NCI-H1417 (cell line): ENCODE measurements at places on chromosomes 7 and 10.

DNA sequence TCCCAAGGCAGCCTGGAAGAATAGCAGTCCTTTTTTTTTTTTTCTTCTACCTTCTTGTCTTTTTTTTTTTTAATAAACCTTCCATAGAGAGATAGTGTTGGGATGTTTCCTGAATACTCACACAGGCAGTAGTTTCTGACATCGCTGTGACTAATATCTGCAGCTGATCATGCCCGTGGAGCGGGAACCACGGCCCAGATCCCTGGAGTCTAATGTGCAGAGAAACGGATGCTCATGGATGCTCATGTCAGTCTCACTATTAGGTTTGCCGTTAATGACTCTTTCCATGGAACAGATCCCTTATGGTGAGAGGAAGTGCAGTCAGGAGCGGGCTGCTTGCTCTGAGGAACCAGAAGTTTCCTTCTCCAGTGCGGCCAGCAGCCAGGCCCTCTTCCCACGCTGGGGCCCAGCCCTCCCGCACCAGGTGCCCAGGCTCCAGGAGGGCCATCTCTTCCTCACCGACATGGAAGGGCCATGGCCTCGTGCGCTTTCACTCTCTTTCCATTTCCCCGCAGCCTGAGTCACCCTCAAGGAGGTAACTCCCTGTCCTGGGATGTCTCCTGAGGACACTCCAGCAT, 132.5 kb downstream of the WDR37 start:
- no peak for DNase-seq

DNA sequence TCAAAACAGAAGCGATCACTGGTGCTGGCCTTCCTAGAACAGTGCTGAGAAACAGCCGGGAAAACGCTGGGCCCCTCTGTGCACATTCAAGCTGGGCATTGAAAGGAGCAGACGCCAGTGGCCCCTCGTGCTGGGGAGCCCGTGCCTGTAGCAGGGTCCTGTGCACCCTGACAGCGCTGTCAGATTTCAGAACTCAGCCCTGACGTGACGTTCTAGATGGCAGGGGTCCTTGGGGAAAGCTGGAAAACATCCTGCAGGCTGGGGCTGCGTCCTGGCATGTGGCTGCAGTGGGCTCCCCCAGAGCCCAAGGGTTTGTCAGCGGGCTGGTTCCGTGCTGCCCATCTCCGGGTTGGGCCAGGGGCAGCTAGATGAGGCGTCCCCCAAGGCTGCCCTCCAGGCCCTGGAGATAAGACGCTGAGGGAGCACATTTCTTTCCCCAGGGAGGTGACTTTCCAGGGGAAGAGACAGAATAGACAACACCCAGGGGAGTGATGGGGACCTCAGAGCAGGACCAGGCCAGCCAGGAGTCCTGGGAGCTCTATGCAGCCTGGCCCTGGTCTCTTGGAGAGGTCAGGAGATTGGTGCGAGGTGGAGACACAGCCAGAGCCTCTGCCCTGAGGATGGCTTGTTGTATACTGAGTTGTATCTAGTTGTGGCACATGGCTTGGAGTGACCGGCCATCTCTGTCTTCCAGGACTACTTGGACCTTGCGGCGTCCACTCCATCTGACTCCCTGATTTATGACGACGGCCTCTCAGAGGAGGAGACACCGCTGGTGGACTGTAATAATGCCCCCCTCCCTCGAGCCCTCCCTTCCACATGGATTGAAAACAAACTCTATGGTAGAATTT, 12.1 kb upstream of the CSGALNACT2 start:
- no peak for DNase-seq

DNA sequence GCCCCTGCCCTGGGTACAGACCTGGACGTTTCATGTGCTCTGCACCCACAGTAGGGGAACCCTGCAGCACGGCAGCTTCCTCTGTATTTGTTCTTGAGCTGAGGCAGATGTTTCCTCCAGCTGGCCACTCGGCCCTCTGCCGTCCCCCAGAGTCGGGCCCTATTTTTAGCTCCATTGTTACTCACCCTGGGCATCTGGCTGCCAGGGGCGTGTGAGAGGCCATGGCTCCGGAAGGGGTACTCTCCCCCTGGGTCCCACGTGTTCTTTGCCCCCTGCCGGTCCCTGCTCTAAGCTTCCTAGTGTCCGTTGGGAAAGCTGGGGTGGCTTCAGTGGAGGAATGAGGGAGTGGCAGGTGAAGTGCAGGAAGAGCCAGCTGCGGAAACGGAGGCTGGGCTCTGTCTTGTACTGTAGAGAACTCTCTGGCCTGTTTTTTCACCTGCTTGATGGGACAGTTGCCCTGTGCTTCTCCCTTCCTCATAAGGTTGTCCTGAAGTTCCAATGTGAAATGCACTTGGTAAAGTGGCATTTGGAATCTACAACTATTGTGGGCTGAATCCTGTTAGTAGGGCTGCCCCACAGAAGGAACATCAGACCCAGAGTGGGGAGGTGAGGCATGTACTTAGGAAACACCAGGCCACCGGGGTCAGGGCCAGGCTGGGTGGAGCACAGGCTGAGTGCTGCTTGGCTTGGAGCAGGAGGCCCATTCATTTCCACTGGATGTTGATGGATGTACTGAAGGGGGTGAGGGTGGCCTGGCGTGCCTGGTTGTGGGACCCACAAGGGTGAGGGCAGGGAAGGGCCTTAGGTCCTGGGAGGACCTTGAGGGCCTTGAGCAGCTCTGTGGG, 30.6 kb downstream of the PALD1 start:
- peak; percentile 74 for DNase-seq

- no peak for DNase-seq
Measured at GRCh38 chr7:117023325-117023854, 70.1 kb downstream of the ST7 start.

- no peak for DNase-seq
Measured at GRCh38 chr7:106074257-106074656, 37.9 kb downstream of the SYPL1 start.

GRCh38 chr10:97590748-97591495, 1.4 kb downstream of the C10orf62 start:
- no peak for DNase-seq

GRCh38 chr7:75772081-75773077, at the start of gene CCL26:
Gene CCL26 (minus strand): TSS chr7:75772211. CDS start chr7:75772176, 35 bp downstream.
- no peak for DNase-seq

DNA sequence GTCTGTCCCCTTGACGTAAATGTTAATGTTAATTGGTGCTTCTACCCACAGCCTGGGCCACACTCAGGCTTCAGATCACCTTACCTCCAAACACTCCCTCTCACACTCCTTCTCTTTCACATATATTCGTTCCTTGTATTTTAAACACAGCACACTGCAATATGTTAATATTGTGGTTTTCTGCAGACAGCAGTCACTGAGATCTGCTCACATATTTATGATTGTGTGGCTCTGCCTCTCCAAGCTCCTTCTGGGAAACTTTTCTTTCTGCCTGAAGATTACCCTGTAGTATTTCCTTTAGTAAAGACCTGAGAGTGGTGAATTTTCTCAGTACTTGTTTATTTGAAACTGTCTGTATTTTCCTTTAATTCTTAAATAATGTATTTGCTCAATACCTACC, 104.7 kb downstream of the VWC2 start:
- no peak for DNase-seq

GRCh38 chr7:40621592-40621998, 486.8 kb downstream of the SUGCT start:
- DNase-seq: no peak

GRCh38 chr10:52477305-52477704, 163.2 kb downstream of the DKK1 start:
- DNase-seq: no peak

DNA sequence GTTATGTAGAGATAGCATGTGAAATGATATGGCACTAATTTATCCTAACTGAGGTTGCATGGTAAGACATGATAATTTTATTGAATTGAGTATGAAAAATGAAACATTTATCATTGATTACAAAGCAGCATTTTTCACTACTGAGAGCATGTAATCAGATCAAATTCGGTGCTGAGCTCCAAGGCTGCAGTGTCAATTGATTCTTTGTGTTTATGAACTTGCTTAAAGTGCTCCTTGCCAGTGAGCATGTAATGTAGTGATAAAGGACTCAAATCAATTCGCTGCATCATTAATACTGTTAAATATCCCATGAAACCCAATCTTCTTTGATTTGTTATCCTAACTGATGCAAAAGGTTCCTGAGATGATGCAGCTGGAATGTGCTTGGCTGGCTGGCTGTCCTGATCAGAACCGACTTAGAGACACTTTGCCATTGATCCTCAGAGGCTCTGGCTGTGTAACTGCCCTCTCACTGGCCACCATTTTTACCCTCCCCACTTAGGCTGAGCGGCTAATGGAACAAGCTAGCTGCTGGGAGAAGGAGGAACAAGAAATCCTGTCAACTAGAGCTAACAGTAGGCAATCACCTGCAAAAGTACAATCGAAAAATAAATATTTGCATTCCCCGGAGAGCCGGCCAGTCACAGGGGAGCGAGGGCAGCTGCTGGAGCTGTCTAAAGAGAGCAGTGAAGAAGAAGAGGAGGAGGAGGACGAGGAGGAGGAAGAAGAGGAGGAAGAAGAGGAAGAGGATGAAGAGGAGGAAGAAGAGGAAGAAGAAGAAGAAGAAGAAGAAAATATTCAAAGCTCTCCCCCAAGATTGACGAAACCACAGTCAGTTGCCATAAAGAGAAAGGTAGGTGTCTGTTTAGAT, 89.8 kb upstream of the SAMD8 start:
- peak; percentile 88 for DNase-seq

DNA sequence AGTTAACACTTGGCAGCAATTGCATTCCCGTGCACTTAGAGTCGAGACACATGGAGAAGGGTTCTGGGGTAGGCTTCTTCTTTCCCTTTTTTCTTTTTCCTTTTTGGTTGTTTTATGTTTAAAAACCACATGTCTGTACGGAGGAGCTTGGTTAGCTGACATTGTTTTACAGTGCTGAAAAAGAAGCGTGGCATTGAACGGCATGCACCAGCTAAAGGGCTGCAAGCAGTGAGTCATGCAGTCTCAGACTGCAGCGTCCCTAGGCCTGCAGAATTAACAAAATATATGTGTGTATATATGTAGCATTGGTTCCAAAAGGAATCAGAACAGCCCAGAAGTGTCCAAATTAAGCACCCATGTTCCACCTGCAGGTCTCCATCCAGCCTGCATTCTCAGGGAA, 211.0 kb downstream of the TCF7L2 start:
- DNase-seq: no peak

GRCh38 chr10:70651661-70652060, 20.6 kb upstream of the ADAMTS14 start:
- DNase-seq: peak; percentile 0

- DNase-seq: no peak
Measured at GRCh38 chr10:15805395-15806058, 54.8 kb downstream of the MINDY3 start.

DNA sequence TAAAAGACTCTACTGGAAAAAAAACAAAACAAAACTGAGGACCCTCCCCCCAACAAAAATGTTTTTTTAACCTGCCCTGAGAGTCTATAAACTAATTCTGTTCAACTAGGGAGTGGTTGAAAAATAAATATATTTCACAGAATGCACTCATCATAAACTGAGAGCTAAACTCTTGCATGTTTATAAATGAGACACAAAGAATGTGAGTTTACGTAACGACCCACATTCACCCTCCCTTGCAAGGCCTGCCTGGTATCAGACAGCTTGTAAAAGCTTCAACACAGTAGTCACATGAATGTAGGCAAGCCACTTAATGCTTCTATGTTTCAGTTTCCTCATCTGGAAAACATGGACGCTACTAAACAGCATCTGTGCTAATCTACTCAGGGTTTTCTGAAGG, 50.3 kb downstream of the JAZF1 start:
- no peak for DNase-seq

DNA sequence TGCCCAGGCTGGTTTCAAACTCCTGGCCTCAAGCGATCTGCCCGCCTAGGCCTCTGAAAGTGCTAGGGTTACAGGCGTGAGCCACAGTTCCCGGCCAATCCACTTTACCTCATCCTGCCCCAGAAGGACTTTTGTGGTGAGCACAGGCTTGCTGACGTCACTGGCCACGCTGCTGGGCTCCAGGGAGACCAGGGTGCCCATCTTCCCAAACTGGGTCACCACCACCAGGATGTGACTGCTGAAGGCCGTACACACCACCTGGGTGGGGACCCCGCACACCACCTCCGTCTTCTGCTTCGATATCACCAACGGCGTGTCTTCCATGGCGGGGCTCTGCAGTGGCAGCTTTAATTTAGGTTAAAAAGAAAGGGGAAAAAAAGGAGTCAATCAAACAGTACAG, 816 bp downstream of the PSMG3 start:
- DNase-seq: no peak

DNA sequence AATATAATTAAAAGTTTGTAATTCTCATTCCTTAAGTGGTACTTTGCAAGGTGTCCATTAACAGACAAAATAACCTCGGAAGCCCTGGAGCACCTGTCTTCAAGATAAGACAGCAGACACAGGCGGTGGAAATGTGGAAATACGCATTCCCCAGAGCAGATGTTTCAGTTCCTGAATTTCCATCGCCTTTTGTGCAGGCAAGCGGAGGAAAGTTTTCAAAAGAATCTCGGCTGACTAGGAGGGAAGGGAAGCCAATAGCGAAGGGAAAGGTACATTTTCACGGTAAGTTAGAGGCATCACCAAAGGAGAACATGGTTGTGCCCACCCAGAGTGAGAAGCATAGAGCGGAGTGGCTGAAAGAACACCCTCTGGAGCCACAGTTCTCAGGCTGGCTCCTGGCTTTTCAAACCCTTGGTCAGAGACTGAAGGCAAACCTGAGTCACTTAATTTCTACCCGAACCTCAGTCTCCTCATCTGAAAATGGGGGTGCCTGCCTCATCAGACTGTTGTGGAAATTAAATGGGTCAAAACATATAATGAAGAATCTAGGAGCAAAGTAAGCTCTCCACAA, 13.6 kb downstream of the CPA1 start:
- peak; percentile 80 for DNase-seq

- no peak for DNase-seq
Measured at GRCh38 chr10:91410638-91411371, 661 bp downstream of the HECTD2 start.

DNA sequence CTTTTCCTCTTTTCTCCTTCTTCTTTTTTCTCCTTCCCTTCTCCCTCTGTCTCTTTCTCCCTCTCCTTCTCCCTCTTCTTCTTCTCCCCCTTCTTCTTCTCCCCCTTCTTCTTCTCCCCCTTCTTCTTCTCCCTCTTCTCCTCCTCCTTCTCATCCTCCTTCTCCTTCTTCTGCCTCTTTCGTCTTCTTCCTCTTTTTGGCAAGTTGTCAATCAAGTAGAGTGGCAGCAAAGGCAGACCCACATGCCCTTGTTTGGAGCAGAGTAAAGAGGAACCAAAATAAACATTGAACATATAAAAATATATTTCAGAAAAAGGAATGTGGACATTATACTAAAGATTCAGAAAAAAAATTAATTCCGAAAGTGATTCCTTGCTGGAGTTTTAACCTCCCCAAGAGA, 59.6 kb upstream of the ZNF33B start:
- no peak for DNase-seq

DNA sequence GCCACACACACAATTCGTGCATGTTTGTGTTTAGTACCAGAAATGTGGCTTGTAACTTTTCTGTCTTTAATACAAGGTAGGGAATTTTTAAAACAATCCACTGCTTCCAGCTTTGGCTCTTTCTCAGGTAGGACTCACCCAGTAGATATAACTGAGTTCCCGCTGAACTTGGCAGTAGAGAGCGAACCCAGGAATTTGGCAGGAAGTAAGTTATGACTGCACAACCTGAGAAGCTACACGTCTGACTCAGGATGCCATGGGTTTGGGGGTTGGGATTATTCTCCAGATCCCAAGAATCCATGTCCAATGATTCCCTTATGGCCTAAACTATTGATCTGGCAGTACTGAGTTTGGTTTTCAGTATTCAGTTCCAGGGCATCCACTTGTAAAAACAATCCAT, 499.7 kb downstream of the CALN1 start:
- no peak for DNase-seq
